ENCODE measurements at places on chromosomes 13 and 19.

DNA sequence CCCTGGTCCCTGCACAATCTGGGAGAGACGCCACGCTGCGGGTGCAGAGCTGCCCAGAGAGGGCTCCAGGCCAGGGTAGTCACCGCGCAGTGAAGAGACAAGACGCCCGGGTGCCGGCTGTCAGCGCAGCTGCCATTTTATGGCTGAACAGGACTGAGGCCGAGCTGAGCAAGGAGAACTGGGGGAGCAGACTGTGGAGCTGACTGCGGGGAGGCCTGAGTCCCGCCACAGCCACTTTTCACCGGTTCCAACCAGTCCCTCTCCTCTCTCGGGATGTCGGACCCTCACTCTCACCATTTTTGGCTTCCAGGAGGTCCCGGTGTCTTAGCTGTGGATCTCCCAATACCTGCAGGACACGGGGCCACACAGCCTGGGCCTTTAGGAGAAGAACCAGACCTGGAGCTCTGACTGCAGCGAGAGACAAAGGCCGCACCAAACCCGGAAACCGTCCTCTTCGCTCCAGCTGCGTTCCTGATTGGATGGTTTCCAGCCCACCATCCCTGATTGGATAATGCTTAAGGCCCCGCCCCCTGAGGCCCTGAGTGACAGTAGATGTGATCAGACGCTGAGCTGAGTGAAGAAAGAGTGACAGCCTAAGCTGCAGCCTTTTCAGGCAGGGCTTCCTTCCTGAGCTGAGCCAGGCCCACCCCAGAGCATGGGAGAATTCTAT, at the start of gene ZNF626:
Gene ZNF626 (minus strand): TSS at position 422 of the 670 bp plus-strand sequence. CDS start 125 bp downstream, at position 297.
- DNase-seq, result peak; percentile 83

- no peak for DNase-seq
Observed at GRCh38 chr13:111066544-111066943, 48.6 kb upstream of the ARHGEF7 start.

- no peak for DNase-seq
Observed at GRCh38 chr19:39160889-39161672, 35.5 kb downstream of the PAK4 start.

GRCh38 chr19:47994209-47994802, at the start of gene ELSPBP1:
Gene ELSPBP1, plus strand, starts transcription at chr19:47994632. Its CDS starts 14,036 bp downstream, at chr19:48008668.
- no peak for DNase-seq
